ENCODE measurements at places on chromosomes 5 and 9. TPM values are rescaled to one million over a fixed set of nuclear protein-coding genes. Genes with fewer than 3 reads are reported as not detected.

EGFLAM gene
- 2.2 TPM for total RNA-seq

VCAN gene
- total RNA-seq = 9.6 TPM

ANP32B gene
- total RNA-seq = 18.4 TPM

NR4A3 gene
- total RNA-seq = 0.09 TPM

CDHR2 gene
- not detected for total RNA-seq

ADAMTS2 gene
- 41.0 TPM for total RNA-seq

LECT2 gene
- total RNA-seq = not detected

PCDHGA12 gene
- 4.8 TPM for total RNA-seq

C9orf72 gene
- 5.8 TPM for total RNA-seq
